ENCODE measurements at places on chromosomes 13 and 19.
A peak's percentile ranks its signal among the peaks of the same experiment; 100 is the strongest.

DNA sequence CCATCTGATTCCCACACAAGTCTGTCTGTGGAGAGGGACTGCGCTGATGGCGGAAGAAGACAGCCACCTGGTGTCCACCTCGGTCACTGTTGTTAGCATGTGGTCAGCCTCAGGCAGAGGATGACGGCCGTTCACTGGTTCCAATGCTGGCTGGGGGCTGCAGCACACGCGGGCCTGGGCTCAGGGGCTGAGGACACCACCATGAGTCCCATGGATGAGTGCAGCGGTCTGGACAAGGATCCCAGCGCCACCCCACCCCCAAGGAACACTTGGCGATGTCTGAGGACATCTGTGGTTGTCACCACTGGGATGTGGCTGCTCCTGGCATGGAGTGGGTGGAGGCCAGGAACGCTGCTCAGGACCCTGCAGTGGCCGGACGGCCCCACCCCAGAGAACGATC, 10.9 kb downstream of the DPP9 start:
- DNase-seq, result peak; percentile 37

GRCh38 chr19:21045028-21045427, 24.6 kb downstream of the ZNF430 start:
- no peak for DNase-seq

DNA sequence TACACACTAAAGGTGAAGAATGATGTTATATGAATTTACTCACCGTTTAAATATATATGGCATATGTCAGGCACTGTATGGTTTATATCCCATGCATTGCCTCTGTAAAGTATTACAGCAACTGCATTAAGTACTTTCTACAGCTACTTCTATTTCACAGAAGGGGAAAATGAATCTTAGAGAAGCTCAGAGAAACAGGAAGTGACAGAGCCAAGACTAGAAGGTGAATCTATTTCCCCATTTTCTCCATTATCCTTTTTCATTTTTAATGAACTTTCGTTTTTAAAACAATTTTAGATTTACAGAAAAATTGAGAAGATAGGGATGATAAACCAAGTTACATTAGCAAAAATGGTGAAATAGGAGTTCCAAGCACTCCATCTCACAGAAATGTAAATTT, 863.3 kb downstream of the UQCRFS1 start:
- DNase-seq, result no peak

DNA sequence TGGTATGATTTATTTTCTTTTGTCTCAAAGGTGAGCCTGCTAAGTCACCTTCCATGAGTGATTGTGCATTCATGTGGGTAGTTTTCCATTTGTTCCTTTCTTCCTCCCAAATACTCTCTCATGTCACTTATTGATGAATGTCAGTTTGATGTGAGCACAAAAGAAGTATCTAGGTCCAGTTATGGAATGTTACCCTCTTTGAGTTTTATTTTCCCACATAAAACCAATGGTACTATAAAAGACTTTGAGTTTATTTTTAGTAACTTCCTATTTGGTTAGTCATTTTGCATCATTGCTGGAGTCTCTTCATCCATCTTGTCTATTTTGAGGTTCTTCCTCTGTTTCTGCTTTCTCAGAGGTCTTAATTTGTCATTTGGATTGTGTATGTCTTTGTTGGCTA, 321.3 kb downstream of the GPC6 start:
- no peak for DNase-seq

DNA sequence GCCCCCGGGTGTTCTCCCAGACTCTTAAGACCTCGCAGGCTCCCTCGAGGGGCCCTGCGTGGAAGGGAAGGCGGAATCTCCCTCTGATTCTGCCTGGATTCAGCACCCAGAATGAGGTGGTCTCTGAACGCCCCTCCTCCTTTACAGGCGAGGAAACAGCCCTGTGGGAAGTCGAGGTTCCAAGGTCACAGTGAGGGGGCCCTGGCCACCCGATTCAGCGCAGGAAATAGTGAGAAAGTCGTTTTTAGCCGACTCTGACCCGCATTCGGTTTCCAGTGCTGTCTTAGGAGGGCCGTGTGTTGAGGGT, 1.1 kb downstream of the BSG start:
- DNase-seq, result no peak

DNA sequence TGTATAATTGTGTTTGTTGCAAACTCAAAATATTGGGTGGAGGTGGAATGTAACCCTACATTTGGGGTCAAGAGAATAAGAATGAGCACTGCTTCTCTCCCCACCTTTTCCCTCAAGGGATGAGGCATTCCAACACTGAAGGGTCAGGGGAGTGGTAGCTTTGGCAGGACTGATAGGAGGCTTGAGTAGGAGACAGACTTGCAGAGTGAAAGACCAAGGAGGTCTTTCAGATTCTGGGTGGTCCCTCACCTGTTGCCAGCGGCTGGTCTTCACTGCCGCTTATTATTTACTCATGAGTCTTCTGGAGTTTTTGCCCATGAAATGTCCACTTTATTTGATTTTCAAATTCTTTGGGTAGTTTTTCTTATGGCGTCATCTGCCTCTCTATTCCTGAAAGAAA, 118.8 kb downstream of the LMO7 start:
- no peak for DNase-seq

DNA sequence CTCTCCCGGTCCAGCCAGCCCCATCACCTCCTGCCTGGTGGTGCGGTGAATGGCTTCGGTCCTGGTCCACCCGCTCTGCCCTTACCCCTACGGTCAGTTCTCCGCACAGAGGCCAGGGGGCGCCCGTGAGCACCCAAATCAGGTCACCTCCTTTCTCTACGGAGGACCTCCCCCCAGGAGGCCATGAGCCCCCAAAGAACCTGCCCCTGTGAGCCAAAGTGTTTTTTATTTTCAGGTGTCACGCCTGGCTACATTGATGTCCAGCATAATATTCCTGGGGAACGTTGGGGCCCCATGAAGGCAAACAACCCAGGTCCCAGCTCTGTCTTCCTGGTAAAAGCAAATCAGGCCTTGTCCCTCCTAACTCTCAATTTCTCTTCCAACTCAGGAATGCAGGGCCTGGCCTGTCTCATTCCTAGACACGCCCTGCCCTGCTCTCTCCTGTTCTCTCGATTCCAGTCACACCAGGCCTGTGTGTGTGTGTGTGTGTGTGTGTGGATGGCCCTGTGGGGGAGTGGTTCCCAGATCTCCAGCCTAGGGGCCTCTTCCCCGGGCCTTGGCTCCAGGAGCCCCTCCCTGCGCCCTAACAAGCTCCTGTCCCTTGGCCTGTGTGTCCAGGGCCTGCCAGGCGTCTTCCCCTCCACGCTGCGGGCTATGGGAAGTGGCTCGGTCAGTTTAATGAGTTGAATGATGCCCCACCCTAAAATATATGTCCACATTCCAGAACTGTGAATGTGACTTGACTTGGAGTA, 9.7 kb upstream of the GIPC1 start:
- DNase-seq, result peak; percentile 63

- DNase-seq, result peak; percentile 74
These were observed 4.1 kb downstream of the TLE2 start for GRCh38 chr19:3024870-3025548.

DNA sequence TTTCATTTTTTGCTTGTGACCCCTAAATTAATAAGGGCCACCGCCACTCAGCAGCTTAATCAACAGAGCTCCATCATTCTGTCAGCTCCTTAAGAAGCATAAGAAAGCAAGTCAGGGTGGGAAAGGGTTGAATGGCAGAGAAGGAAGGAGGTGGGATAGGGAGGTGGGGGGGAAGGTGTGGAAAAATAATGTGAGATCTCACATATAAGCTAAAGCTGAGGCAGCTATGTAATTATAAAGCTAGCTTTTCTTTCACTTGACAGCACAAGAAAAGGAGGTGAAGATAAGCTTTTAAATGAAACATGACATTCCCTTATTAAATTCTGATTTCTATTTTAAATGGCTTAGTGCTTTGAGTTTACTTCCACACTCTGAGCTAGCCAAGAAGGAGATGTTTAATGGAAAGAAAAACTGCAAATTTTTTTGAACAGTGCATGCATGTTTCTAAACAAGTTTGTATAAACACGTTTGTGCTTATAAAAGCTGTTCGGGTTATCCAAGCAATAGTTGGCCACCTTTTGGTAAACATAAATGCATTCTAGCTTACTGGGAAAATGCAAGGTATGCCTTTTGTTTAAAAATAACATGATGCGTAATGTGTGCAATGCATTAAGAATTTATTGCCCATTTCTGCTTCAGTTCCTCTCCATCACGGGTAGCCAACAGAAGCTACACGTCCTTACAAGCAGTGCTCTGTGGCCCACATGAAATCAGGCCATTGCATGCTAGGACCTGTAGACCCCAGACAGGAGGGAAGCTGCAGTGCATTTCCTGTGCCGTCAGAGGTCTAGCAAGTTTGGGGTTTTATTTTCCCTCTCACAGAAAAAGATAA, 96.2 kb downstream of the LHFPL6 start:
- no peak for DNase-seq

DNA sequence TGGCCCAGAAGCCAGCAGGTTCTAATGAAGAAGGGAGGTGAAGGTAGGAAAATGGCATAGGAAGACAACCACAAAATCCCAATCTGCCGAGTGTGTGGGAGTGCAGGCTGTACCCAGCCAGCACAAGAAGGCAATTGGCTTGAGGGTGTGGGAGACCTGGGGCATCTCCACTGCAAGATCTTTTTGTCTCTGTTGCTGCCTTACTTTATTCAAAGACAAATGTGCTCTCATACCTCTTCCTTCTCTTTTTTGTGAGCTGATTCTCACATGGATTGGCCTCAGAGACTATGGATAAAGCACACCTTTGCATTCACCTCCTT, 183.6 kb downstream of the ZNF536 start:
- DNase-seq, result no peak

DNA sequence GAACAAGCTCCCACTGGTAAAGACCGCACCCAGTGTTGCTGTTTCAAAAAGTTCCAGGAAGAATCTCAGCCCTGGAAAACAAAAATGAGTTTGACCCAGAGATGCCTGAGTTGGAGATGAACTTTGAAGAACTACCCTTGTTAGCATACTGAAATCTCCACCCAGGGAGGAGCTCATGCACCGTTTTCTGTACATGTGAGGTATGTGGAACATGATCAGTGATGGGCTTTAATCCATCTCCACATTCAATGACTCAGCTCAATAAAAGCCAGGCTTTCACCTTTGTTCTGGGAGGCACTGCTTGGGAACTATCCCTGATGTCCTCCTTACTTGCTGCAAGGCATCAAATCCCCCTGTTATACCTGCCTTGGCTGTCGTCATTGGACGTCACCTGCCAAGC, 279.9 kb downstream of the UQCRFS1 start:
- no peak for DNase-seq

Data from WERI-Rb-1 (cell line).